ENCODE measurements at places on chromosomes 6 and 20.

- no peak for DNase-seq
Measured at GRCh38 chr6:46220352-46221221, 49.8 kb upstream of the ENPP5 start.

GRCh38 chr6:13589801-13590200, 15.4 kb downstream of the SIRT5 start:
- DNase-seq: no peak

- DNase-seq: no peak
Measured at GRCh38 chr6:95599706-95600105, 22.4 kb downstream of the MANEA start.

GRCh38 chr6:158251565-158251964, 60.7 kb upstream of the TULP4 start:
- DNase-seq: no peak

- no peak for DNase-seq
Measured at GRCh38 chr20:22071841-22072240, 366.4 kb downstream of the PAX1 start.

DNA sequence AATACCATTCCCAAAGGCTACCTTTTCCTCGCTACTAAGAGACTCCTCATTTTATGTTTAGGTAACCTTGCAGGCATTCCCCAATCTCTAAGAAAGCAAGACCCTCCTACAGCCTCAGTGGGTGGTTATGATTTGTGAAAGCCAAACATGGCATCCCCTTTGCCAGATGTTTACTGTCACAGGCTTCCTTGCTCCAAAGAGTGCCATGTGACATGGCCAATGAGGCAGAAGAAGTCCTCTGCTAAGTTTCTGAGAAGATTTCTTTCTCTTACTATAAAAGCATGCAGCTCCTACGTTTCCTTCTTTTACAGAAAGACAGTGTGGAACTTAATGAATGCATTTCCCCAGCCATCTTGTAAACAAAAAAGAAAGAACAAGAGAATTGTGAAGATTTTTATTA, 688.2 kb downstream of the TBC1D32 start:
- no peak for DNase-seq

DNA sequence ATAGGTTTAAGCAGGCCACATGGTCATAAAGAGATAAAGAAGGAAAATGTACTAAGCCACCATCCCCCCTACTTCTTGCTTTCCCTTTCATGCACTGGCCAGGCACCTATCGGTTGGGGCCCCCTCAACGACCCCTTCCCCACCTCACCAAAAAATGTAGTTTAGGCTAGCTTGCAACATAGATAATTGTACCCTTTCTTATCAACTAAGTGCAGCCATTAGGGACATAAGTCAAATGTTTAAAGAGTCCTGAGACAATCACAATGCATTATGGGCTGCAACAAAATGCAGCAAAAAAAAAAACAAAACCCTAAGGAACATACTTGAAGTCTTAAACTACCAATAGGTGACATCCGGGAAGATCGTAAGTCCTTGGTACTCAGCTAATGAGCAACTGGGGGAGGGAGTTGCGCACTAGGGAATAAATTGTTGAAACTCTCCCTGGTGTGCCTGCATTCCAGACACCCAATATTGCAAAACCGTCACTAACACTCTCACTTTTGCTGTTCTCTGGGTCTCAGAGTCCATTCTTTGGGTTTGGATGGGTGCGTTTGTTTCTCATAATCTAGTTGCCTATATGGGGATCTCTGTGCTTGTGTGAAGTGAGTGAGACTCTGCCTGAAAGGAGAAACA, 12.4 kb upstream of the HLA-G start:
- no peak for DNase-seq

GRCh38 chr6:16305246-16305725, 66.9 kb downstream of the GMPR start:
- no peak for DNase-seq

GRCh38 chr20:46304361-46304760, 3.9 kb downstream of the CDH22 start:
- DNase-seq: no peak

- DNase-seq: no peak
Measured at GRCh38 chr6:150915880-150916265, 50.4 kb downstream of the MTHFD1L start.

DNA sequence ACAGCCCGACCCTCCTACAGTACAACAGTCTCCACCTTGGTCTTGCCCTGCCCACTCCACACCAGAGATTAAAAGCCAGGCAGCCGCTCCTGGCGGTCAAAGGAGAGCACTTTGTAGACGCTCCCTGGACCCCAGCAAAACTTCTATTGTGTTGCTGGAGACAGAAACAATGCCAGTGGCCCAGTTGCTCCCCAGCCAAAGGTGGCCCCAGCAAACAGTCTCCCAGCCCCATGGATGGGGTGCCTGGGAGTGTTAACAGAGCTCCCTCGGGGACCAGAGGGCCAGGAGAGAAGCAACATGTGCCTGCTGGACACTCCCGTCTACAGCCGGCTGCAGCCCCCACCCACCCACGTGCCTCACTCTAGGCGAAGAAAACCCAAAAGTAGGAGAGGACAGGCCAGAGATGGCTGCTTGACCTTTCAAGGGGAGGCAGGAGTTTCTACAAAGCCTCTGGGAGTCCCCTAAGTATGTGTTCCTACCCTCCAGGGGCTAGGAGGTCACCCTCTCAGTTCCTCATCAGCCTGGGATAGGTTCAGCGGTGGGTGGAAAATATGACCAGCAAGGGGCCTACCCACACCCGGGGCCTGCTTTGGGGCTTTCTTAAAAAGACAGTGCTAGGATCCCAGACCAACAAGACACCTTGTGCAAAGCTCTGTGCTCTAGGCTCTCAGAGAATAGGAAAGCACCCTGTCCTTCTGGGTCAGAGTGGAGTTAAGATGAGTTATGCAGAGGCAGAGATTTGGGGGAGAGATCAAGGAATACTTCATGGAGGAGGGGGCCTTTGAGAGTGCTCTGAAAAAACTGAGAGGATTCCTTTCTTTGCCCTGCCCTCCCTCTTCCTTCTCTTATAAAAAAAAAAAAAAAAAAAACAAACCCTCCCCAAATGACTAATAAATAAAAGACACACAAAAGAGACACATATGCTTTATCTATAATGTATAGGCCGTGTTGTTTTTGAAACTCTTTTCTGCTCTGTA, 19.0 kb upstream of the PREX1 start:
- DNase-seq: no peak

DNA sequence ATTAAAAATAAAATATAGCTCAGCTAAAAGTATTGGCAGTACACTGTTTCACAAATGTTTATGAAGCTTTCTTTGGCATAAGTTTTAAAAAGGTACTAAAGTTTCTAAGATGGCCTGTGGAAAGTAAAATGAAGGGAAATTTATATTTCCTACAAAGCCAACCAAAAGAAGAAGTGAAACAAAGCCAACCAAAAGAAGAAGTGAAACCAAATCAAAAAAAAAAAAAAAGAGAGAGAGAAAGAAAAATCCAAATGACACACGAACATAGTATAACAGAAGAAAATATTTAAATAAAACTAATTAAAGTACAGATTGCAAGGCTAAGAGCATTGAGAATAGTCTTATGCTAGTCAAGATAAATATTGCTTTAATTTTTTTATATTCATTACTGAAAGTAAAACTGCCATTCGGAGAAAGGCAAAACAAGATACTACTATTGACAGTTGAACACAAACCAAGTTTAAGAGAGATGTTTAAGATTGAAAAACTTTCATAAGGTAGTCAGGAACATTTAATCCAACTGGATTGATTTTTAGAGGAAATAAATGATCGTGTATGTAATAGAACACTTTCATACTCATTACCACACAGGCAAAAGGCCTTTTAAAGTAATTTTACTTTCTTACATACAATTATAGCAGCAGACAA, 12.8 kb upstream of the KHDRBS2 start:
- DNase-seq: no peak

GRCh38 chr20:1637755-1638154, 17.9 kb upstream of the SIRPB1 start:
- DNase-seq: no peak

- DNase-seq: no peak
Measured at GRCh38 chr6:119162134-119162775, 83.8 kb upstream of the FAM184A start.

GRCh38 chr6:136501514-136501913, 48.7 kb downstream of the MAP7 start:
- DNase-seq: no peak

DNA sequence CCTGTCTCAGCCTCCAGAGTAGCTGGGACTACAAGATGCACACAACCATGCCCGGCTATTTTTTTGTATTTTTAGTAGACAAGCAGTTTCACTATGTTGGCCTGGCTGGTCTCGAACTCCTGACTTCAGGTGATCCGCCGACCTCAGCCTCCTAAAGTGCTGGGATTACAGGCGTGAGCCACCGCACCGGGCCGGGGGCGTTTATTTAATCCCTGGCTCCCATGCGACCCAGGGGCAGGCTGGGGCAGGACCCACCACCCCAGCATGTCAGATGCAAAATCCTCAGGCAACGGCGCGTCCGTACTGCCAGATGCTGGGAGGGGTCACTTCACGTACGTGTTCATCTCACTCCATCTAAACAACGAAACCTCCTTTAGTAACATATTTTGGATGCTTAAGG, 518.7 kb upstream of the NOX3 start:
- no peak for DNase-seq

DNA sequence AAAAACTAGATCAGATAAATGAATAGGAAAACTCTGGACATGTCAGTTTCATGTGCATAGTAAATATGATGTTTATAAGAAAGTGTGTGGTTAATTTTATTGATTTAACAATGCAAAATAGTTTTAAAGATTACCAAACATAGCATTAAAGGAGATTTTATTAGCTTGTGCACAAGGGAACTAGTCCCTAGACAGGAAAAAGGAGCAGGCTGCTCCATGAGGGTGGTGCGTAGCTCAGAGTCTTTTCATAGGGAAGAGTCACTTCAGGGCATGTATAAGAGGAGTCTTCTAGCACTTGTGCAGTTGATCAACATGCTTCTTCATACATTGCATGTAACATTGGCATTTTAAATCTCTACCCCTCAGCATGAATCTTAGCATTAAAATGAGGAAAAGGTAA, 835.8 kb downstream of the GRIK2 start:
- DNase-seq: no peak

- no peak for DNase-seq
Measured at GRCh38 chr20:11702721-11703518, 214.8 kb upstream of the BTBD3 start.

- DNase-seq: no peak
Measured at GRCh38 chr6:33841070-33841469, 37.3 kb upstream of the MLN start.

DNA sequence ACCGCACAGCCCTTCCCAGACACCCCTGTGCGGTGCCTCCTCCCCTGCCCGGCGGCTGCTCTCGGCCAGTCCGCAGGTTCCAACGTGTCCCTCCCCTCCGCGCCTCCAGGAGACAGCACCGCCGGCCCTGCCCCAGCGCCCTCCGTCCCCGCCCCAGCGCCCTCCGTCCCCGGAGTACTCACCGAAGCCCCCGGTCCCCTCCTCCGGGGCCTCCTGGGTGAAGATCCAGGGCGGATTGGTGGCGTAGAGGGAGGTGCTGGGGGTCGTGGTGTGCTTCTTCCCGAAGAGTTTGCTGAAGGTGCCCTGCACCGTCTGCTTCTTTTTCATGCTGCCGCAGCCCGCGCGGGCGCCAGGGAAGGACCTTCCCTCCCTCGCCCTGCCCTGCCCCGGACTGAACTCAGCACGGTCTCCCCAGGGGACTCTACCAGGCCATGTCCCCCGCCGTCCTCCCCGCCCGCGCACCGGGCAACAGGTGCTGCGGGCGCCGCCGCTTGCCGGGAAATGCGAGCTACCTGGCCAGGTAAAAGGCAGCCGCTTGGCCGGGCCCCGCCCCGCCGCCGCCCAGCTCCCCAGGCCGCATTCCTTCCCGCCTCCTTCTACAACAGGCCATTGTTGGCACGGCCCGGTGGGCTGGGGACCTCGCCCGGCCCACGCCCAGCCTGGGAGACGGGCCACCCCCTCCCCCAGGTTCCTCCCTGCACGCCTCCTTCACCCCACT, at the start of gene C6orf132:
C6orf132 (minus strand) TSS at position 503 of the 718 bp plus-strand sequence; CDS start at position 327, 176 bp downstream.
- DNase-seq: no peak

DNA sequence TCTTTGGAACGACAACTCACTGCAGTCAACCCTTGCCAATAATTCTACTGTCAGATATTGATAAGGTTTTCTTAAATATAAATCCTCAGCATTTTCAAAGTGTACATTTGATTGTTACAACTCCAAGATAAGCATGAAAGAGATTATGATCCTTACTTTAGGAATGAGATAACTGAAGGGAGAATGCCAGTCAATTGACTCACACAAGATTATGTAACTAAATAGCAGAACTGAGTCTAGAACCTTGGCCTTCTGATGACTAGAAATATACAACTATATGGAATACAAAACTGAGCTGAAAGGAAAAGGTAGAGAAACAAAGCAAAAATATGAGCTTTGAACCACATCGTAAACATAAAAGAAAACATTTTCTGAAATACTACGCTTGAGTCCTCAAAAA, 26.9 kb upstream of the STXBP5 start:
- no peak for DNase-seq

- no peak for DNase-seq
Measured at GRCh38 chr6:136249336-136249735, 775 bp downstream of the MTFR2 start.

- no peak for DNase-seq
Measured at GRCh38 chr6:21431526-21431925, 162.0 kb upstream of the SOX4 start.

DNA sequence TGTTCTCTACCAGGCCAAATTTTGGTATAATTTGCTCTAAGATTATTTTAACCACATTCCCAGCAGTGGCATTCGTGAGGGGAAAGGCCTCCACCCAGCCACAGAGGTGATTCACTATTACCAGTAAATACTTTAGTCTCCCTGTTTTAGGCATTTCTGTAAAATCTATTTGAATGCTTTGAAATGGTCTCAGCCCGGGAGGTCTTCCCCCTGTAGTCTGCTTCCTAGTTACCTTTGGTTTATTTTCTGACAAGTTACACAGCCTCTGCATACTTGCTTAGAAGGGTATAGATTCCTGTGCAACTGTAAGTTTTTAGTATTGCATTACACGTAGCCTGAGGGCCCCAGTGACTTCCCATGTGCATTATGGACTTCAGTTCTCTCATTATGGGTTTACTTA, 248.7 kb downstream of the C6orf118 start:
- DNase-seq: no peak

GRCh38 chr6:157716251-157716995, 106.6 kb upstream of the SNX9 start:
- no peak for DNase-seq

- no peak for DNase-seq
Measured at GRCh38 chr6:133764754-133765208, 124.1 kb upstream of the TCF21 start.

- DNase-seq: no peak
Measured at GRCh38 chr6:45845567-45845966, 170.1 kb downstream of the CLIC5 start.
